Type B pancreatic cell (in vitro differentiated cells): ENCODE measurements at places on chromosomes 1 and 21.

- no peak for DNase-seq
Measured at GRCh38 chr1:93000751-93001175, 39.5 kb upstream of the DIPK1A start.

GRCh38 chr1:247494767-247495166 is 36.9 kb upstream of the OR2B11 start:
- no peak for DNase-seq

GRCh38 chr1:150024156-150024555 is 13.6 kb upstream of the OTUD7B start:
- no peak for DNase-seq

- DNase-seq, result no peak
Measured at GRCh38 chr21:17795146-17796036, 23.8 kb downstream of the C21orf91 start.

GRCh38 chr1:113593550-113594297 is 165.6 kb downstream of the PHTF1 start:
- no peak for DNase-seq

GRCh38 chr1:25806418-25806817 is 6.4 kb downstream of the SELENON start:
- DNase-seq, result no peak

- no peak for DNase-seq
Measured at GRCh38 chr1:232932486-232933425, 17.7 kb upstream of the NTPCR start.

- DNase-seq, result no peak
Measured at GRCh38 chr1:156851779-156852417, 7.0 kb downstream of the INSRR start.

DNA sequence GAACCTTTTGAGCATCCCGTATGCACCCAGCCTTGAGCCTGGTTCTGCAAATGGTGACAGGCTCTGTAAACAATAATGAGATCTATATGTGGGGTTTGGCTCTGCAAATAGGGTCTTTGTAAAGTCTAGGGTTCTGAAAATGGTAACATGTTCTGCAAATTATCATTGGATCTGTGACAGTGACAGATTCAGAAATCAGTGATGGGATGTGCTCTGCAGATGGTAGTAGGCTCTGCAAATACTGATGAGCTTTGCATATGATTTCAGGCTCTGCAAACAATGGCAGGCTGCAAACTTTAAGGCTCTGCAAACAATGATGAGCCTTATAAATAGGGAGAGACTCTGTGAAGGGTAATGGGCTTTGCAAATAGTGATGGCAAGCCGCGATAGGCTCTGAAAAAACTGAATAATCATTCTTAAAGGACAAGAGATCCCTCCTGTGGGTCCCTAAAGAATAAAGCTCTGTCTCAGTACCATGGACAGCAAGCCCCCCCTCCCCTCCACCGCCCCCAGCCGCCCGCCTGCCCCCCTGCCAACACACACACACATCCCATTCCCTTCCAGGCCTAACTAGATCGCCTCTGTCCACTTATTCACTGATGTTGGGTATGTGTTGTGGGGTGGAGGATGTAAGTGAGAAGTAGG is 17.7 kb upstream of the DMBX1 start:
- DNase-seq, result no peak
